ENCODE measurements at places on chromosomes 4 and X.

- no peak for DNase-seq
Observed at GRCh38 chr4:141851246-141851891, 215.0 kb downstream of the IL15 start.

- no peak for DNase-seq
Observed at GRCh38 chr4:145785391-145786008, 105.6 kb downstream of the C4orf51 start.

- no peak for DNase-seq
Observed at GRCh38 chr4:56480691-56481090, 13.3 kb downstream of the SRP72 start.

GRCh38 chr4:189185810-189186432, 754.8 kb upstream of the FRG1 start:
- no peak for DNase-seq

DNA sequence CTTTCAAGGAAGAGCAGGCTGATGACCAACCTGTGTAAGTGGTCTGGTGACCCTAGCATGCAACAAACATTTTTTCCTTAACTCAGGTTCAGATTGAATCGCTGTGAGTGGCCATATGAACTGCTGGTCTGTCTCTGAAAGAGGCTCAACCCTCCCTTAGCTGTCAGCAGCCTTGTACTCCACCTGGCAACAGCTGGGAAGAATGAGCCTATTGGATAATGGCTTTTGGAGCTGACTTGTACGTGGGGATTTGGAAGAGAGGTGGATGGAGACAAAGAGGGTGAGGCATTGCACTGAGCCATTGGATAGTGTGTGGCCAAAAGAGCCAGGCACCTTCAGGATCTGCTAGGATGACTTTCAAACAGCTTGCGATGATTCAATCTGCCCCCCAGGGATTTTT, 35.7 kb upstream of the BMP15 start:
- DNase-seq: no peak

DNA sequence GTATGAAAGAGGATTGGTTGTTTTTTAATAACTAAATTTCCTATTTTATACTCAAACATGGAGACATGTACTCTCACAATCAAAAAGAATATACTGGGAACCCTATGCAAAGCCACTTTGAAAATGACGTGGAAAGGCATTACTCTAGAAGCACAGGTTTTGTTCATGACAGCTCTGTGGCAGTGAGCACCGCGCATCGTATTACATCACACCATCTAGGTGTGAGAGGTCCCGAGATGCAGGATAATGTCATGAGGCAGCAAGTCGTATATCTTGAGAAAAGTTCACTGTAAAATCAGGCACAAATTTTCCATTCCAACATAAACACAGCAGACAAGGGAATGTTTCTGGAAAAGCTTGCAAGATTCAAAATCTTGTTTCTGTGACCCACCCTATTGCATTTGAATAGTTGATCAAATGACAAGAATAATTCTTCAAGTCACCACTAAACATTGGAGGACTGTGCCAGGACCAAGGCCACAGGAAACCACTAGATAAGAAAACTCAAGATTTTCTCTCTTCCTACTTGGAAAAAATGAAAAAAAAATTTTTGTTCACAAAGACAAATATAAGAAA, 127.6 kb downstream of the LDB2 start:
- no peak for DNase-seq

DNA sequence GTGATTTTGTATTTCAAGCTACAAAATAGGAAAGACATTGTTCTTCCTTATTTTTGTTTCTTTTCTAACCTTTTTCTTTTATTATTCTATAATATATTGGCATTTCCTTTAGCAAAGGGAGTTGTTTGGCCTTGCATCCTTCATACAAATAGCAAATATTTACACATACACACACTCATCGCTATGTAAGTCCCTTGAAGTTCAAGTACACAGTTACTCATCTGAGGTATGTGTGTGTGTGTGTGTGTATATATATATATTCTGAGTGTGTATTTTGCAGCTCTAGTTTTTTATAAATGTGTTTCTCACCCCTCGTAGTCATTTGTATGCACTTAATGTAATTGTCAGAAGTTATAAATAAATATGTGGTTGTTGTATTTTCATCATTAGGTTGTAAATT, 724.8 kb upstream of the MAGEB2 start:
- no peak for DNase-seq

GRCh38 chrX:71253253-71254091, 468 bp downstream of the ZMYM3 start:
- no peak for DNase-seq

GRCh38 chr4:79211490-79211889, 114.4 kb downstream of the NAA11 start:
- DNase-seq: peak; percentile 82

DNA sequence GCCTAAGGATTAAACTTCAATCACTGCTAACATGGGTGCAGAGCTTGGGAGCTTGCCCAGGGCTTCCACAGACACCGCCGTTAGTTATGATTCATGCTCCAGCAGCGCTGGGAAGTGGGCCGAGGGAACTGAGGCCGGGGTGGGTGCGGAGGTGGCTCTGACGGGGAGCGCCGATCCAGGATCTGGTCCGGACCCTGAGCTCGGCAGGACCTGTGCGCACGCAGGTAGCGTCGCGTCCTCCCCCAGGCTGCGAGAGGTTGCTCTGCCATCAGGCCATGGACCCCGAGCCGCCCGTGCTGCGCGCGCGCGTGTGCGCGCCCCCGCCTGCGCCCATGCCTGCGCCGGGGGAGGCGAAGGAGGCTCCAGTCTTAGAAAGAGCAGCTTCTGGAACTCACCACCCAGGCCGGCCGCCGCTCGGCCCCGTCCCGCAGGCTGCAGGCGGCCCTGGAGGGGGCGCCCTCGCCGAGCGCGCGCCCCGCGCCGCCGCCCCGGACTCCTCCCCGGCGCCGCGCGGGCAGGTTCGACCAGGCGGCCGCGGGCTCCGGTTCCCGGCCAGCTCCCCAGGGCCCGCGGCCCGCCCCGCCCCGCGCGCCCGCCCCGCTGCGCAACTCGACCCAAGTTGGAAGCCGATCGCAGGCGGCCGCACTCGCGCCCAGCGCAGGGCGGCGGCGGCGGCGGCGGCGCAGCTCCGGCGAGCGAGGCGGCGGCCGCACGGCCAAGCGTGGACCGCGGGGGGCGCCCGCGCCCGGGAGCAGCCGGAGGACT, 732 bp upstream of the ADRA2C start:
- no peak for DNase-seq

GRCh38 chr4:126899331-126899801, 733.4 kb upstream of the INTU start:
- DNase-seq: no peak

GRCh38 chr4:10321931-10322330, 135.3 kb downstream of the ZNF518B start:
- DNase-seq: peak; percentile 55

DNA sequence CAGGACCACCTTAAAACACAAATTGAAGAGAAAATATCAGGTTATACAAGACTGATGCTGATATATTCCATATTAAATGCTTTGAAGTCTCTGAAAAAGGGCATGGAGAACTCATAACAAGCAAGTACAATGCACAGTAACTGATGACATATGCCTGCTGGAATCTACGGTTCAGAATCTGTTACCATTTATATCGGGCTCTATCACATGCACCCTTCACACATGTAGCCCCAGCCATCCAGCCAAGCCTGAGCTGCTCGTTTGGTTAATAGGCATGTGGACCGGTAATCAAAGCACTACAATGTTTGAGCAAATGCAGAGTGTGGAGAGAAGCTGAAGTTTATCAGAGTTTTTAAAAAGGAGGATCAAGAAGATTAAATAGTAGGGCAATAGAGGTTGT, 11.8 kb downstream of the COMMD8 start:
- DNase-seq: no peak

GRCh38 chrX:43970528-43970927, 2.7 kb downstream of the NDP start:
- no peak for DNase-seq

DNA sequence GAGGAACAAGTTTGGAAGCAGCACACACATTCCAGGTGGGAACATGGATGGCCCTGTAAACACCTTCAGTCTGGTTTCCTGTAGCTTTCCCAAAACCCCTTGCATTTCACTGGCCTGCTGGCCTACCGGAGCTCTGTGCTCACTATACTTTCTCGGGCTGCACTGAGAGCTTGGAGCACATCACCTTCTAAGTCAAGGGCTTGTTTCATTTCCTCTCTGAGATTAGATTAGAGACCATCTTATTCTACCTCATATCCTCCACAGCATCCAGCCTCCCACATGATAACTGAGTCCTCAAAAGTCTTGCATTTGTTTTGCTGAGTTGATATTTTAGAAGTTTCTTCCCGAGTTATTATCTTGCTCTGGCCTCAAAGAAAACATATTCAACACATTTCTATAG, 147.7 kb downstream of the RASL11B start:
- DNase-seq: no peak

GRCh38 chrX:65598559-65599147, 64.1 kb upstream of the LAS1L start:
- DNase-seq: no peak

- DNase-seq: no peak
Observed at GRCh38 chr4:152917543-152918395, 18.4 kb upstream of the FHDC1 start.

DNA sequence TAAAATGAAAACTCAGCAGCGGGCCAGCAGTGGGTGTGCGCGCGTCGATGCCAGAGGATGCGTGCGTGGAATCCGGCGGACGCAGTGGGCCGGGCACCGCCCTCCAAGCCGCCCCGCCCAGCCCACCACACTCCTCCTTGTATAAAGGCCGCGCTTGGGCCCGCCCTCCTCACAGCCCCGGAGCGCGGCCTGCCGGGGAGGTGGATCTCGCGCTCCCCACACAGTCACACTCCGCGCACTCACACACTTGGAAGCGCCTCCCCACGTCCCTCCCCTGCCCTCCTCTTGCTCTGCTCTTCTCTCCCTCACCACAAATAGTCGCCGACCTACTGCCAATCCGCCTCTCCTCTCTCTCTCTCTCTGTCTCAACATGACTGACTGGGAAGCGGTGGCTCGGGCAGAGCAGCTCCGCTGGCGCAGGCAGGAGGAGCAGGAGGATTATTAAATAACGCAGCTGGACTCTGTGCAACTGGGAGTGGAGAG, at the start of gene CCSER1:
TSS of gene CCSER1 (plus strand) at position 172 of the 483 bp plus-strand sequence.
- DNase-seq: no peak

DNA sequence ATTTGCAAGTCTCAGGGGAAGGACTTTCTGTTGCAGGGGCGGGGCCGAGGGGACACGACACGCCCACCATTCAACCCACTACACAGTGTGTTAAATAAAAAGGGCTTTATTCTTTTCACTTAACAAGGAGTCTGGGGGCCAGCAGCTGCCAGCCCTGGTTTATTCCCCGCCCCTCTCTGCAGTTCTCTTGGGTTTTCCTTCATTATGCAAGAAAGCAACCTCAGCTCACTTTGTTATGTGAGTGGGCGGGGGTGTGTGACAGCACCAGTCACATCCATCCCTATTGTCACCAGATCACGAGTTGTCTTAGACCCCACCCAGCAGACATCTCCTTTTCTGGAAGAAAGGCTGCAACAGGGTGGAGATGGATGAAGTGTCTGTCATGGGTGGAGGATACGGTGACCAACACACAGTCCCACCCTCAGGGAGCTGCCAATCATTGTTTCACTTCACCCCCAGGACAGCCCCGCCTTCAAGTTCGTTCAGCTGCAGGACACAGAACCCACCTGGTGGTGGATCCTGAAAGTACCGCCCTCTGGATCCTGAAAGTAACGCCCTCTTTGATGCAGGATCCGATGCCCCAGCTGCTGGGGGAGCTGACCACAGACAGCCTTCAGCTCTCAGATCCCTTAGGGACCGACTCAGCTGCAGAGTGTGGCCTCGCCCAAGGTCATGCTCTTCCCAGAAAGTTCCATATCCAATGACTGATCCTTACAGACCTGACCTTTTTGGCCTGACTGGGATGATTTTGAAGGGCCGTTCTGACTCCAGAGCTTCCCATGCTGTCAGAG, 79.6 kb downstream of the SMIM20 start:
- DNase-seq: no peak

DNA sequence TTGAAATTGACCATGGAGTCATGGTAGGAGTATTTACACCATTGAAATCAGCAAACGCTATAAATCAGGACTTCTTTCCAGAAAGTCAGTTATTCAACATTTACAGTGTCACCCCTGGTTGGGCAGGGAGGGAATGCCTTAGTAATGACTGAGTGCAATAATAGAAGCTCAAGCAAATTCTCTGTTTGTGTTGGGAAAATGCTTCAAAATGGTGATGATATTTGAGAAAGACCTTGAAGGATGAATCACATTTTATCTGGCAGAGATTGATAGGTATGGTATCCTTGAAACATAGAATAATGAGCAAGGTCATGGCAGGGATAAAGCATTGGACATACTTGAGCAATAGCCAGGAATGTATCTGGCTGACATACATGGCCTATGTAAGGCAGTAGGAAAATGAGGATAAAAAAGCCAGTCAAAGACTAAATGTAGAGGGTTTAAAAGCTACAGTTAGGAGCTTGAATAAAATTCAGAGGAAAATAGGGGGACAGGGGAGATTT, 248.7 kb downstream of the FMR1NB start:
- DNase-seq: no peak

- DNase-seq: no peak
Observed at GRCh38 chrX:40952855-40953254, 132.4 kb upstream of the USP9X start.

GRCh38 chrX:83535417-83536196, 27.5 kb downstream of the POU3F4 start:
- no peak for DNase-seq

DNA sequence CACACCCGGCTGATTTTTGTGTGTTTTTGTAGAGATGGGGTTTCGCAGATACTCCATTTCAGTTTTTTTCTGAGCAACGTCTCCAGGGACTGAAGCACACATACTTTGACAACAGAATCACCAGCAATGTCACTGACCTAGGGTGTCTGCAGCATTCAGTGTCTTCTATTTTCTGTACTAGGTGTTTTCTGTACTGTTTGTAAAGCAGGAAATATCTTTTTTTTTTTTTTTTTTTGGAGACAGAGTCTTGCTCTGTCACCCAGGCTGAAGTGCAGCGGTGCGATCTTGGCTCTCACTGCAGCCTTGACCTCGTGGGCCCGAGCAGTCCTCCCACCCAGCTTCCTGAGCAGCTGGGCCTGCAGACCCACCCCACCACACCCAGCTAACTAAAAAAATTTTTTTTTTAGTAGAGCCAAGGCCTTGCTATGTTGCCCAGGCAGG, 8.9 kb downstream of the ADD1 start:
- no peak for DNase-seq

GRCh38 chr4:128009428-128009827, 44.2 kb downstream of the ABHD18 start:
- no peak for DNase-seq

GRCh38 chrX:154028502-154029184, 8.9 kb upstream of the IRAK1 start:
- DNase-seq: no peak

DNA sequence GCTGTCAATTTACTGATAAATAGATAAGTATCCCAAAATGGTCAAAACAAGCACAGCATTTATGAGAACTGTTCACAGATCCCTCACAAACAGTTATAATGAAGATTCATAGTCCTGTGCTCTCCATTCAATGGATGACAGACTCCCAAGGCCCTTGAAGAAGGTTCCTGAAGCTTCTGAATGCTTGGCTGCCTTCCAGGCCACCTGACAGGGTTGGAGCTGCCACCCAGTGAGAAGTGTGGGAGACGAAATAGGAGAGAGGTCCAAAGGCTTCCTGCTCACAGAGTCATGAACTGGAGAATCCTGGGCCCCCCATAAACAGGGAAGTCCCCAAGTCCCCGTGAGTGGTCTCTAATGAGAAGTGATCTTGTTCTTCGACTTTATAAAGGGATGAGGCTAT, 26.0 kb upstream of the ANXA3 start:
- DNase-seq: no peak
